ENCODE measurements at places on chromosomes 7 and 10.

- DNase-seq: no peak
Measured at GRCh38 chr7:75983471-75984129, 10.8 kb downstream of the TMEM120A start.

- no peak for DNase-seq
Measured at GRCh38 chr7:158976468-158976848, 120.1 kb downstream of the DYNC2I1 start.

DNA sequence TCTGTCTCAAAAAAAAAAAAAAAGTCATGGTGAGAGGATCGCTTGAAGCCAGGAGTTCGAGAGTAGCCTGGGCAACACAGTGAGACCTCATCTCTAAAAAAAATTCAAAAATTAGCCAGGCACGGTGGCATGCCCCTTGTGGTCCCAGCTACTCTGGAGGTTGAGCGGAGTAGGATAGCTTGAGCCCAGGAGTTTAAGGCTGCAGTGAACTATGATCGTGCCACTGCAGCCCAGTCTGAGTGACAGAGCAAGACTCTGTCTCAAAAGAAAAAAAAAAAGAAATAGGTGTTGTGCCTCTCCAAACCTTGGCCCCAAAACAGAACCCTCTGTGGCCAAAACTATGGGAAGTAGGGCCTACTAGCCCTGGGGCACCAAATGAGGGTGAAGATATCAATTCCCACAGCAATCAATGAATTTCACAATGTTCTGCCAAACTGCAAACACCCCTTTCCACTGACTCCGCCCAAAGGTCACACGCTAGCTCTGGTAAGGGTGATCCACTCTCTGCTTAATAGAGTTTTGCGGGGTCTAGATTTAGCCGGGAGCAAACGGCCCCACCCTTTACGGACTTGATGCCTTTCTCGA, 16.9 kb downstream of the SSC4D start:
- no peak for DNase-seq

- no peak for DNase-seq
Measured at GRCh38 chr10:44316922-44317215, 68.0 kb downstream of the CXCL12 start.

DNA sequence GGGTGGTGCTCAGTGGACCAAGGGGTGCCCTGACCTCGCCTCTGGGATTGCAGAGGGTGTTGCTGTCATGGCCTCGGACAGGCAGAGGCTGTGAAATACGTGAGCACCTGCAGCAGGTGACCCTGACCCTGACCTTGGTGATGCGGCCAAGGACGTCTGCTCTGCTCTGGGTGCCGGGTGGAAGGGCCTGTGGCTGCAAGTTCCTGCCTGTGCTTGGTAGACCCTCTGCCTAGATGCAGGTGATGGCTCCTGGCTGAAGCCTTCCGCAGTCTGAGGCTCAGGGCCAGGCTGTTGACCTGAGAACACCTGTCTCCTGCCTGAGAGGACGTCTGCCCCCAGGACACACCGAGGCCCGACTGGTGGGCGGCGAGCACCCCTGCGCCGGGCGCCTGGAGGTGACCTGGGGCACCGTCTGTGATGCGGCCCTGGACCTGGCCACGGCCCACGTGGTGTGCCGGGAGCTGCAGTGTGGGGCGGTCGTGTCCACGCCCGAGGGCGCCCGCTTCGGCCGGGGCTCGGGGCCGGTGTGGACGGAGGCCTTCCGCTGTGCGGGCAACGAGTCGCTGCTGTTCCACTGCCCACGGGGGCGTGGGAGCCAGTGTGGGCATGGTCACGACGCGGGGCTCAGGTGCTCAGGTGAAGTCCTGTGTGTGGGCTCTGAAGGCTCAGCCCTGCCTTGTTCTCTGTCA, 4.4 kb downstream of the SCART1 start:
- DNase-seq: no peak

DNA sequence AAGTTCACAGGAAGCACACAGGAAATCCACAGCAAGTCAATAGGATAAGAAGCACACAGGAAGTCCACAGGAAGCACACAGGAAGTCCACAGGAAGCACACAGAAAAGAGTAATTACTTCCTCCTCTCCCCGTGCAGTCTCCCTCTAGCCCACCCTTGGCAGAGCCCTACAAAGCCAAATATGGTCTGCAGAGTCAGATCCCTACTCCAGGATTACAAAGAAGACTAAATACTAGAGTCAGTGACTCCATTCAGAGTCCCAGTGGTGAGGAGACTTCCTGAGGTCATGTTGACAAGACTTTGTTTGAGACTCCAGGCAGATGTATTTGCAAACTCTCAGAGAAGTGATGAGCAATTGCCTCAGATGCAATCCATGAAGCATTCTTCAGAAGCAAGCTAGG, 398.6 kb upstream of the AUTS2 start:
- DNase-seq: no peak

GRCh38 chr10:124539935-124540641, 78.5 kb downstream of the LHPP start:
- no peak for DNase-seq

DNA sequence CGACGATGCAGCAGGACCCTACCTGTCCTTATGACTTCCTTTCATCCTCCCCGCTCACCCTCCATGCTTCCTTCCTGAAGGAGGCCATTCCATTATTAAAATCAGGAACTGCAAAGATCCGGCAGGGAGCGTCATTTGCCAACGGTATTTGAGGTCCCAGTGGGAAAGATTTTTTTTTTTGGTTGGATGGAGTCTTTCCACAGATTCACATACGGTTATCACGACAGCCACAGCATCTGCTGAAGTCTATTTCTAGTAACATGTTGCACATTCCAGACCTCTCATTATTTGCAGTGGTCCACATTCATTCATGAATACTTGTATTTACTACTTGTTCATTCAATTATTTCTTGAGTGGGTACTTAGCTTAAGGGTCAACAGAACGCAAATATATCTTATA, 94.7 kb upstream of the LYZL2 start:
- no peak for DNase-seq

GRCh38 chr7:122067077-122067476, 77.0 kb downstream of the AASS start:
- DNase-seq: no peak

DNA sequence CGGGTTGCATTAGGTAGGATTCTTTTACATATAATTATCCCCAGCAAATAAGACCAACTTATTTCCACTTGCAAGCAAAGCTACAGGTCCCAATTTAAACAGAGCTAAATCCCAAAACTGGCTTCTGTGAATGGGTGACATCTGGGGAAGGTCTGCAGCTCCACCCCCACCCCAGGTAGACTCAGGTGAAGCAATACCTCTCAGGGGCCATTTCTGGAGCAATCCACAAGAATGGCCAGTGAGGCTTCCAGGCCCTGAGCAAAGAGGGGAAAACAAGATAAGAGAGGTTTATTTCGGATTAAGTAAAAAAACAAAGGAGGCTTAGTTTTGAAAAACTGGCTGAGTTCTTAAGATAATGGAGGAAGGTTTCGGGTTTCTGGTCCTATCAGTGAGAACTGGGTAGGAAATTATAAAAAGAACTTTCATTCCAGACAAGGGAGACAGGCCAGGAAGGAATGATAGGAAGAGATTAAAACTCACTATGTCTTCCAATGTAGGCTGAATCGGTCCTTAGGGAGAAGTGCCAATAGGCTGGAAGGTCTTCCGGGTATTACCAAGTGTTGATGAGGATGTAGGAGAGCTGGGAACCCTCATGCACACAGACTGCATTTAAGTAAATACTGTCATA, 25.4 kb downstream of the SH3PXD2A start:
- no peak for DNase-seq

DNA sequence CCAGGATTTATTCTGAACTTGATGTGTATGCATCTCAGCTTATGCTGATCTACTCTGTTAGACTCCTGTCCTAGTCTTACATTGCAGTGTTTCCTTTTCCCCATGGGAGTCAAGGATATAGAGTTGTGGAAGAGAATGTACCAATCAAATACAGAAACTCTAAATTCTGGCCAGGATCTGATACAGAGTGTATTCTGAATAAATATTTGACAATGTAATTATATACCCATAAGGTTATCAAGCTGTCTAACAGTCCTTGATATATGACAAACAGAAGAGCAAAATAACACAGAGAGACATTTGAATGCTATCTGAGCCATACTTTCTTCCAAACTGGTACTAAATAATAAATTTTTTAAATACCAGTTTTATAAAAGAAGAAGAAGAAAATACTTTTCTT, 116.8 kb downstream of the ETV1 start:
- DNase-seq: no peak

DNA sequence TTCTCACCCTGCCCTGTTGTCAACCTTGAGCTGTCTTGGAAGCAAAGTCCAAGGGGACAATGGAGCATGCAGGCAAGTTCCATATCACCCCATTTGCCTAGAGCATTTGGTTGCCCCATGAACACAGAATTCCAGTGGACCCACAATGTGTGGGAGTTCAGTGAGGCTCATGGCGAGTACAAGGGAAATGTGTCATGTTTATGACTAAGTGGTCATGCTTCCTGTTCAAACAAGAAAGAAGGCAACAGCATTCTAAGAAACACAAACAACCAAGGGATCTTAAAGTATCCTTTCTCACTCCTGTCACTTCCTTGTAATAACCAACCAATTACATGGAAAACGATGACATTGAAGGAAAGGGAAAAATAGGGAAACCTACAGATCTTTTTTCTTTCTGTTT, 513.0 kb downstream of the INHBA start:
- no peak for DNase-seq

DNA sequence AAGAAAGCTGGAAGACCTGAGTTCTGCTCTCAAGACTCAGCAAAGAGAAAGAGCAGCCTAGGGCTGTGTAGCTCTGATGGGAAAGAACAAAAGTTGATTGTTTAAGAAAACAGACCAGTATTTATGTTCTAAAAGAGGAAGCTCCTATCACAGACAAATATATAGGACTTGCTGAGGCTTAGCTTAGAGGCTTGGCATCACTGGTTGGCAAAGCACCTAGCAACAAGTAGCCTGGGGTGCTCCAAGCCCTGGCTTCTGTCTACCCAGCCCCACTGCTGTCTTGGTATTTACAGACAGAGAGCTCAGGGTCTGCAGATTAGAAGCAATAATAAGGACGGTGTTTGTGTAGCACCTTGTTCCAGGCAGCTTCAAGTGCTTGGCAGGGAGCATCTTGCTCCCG, 36.9 kb upstream of the CCDC3 start:
- no peak for DNase-seq

DNA sequence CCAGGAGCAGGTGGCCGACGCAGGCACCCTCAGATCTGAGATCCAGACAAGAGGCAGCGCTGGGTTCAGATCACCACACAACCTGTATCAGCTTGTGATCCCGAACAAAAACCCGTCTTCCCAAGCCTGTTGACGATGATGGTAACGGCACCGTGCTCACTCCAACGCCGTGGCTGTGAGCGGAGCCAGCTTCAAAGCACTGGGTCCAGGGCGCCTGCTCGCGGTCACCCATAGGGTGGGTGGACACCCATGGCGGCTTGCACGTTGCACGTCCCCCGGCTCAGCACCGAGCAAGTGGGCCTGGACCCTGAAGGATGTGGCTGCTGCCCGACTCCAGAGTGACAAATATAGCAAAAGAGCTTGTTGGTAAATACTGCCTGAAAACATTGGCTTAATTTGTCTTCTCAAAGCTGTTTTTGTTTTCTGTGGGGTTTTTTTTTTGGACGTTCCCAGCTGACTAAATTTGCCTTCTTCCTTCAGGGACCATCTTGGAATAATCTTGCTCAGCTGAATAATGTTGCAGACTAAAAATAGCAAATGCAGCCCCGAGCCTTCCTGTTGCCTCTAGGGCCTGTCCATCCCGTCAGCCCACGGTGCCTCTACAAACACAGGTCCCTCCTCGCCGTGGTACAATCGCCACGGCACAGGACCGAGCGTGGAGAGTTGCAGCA, 41.0 kb downstream of the FOXK1 start:
- no peak for DNase-seq

GRCh38 chr10:99870123-99870730, 87.8 kb downstream of the ABCC2 start:
- DNase-seq: no peak

DNA sequence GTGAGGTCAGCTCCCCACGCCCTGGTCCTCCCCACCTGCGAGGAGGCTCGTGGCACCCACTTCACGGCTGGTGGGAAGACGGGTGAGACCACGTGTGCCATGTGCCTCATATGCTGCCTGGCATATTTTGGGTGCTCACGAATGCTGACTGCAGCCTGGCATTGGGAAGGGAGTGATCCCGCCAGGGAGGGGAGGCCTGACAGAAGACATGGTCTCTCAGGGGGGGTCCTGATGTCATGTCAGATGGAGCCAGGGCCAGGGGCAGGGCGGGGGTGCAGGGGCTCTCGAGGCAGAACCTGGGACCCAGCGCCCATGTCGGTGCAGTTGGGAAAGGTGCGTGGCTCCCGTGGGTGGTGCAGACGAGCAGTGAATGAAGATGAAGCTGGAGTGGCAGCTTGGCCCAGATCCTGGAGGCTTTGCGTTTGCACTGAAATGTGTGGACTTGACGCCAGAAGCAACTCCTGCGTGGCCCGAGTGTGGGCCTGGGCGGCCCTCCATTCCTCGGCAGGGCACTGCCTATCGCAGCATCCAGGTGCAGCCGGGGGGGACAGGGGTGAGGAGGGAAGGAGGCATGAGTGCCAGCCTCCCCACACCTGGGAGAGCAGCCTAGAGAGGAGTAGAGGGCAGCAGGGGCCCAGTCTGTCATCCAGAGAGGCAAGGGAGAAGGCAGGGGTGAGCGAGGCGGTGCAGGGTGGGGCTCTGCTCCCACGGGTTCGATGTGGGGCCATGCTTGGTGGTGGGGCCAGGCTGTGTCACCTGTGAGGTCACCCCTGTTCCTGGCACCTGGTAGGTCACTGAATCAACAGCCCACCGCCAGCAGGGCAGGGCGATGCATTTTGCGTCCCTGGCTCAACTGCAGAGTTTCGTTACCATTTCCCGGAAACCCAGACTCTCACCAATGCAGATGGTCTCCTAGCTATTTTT, 385.6 kb downstream of the DNAJB6 start:
- DNase-seq: no peak

DNA sequence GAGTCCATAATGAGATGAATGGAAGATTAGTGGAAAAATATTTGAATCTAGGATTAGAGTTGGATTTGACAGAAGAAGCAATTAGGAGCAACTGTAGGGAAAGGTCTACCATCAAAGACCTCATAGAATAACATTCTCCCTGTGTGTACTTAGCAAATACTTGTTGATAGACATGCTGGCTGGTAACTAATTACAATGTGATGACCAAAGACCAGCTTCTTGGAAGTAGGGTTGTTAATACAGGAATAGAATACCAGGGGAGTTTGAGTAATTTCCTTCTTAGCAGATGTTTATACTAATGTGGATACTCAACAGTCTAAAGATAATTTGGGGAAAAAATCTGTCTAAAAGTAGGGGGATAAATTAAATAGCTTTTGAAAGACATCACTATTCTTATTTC, 357.5 kb upstream of the BMPER start:
- no peak for DNase-seq

DNA sequence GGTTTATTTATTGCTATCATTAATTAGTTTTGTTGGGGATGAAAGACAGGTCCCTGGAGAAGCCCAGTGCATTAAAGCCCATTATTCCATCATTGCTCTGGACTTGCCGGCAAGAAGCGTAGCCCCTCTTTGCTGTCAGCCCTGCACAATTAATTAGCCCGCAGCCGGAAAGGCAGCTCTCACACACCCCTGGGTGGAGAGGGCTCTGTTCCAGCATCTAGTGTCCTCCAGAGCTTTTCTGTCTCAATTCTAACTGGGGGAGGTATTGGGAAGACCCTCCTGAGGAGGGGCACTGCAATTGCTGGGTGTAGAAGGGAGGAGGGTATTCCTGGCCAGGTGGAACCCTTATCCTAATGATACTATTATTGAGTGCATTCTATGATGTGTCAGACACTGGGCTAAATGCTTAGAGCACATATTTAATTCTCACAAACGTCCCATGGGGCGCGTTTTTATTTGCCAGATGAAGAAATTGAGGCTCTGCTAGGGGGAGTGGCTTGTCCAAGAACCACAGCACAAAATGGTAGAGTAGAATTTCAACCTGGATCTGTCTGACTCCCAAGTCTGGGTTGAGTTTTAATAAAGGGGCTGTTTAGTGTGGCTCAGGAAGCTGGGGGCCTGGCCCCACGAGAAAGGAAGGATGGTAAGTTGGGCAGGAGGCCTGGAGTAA, 148.1 kb upstream of the PCBD1 start:
- no peak for DNase-seq

Data from thoracic aorta (tissue), 2 donors.